A549 treated with GW870086 at 1 μM for 4 hours (cell line): ENCODE measurements at places on chromosomes 16 and 17. TPM values are rescaled to one million over a fixed set of nuclear protein-coding genes. Genes with fewer than 3 reads are reported as not detected.

Gene AURKB
- total RNA-seq, result 139 to 152 TPM (median 146 TPM) in 5 replicates

Gene GOT2
- total RNA-seq, result 167 to 186 TPM (median 179 TPM) in 5 replicates

Gene PLLP
- total RNA-seq, result 1.4 to 3.0 TPM (median 1.5 TPM) in 5 replicates

Gene MYCBPAP
- 0.35 to 0.60 TPM (median 0.39 TPM) in 5 replicates for total RNA-seq

Gene BEAN1
- total RNA-seq, result 3.8 to 7.1 TPM (median 5.0 TPM) in 5 replicates

Gene HEATR9
- not detected in 5 replicates for total RNA-seq

Gene FGF11
- total RNA-seq, result 0.43 to 1.3 TPM (median 1.1 TPM) in 5 replicates

Gene METRNL
- 27.4 to 38.7 TPM (median 29.8 TPM) in 5 replicates for total RNA-seq

Gene LAT
- 3.1 to 5.2 TPM (median 4.2 TPM) in 5 replicates for total RNA-seq

Gene OTOP2
- 0.13 TPM in 1 of 5 replicates, not detected in the others for total RNA-seq

Gene DYNLRB2
- total RNA-seq, result 0.59 TPM in 1 of 5 replicates, not detected in the others

Gene CAVIN1
- 377 to 438 TPM (median 432 TPM) in 5 replicates for total RNA-seq

Gene EFCAB5
- 0.14 to 0.38 TPM (median 0.29 TPM) in 4 of 5 replicates, not detected in the other for total RNA-seq

Gene DOC2B
- 0.85 to 1.1 TPM (median 0.92 TPM) in 5 replicates for total RNA-seq

Gene MYO15B
- 38.8 to 59.9 TPM (median 49.7 TPM) in 5 replicates for total RNA-seq

Gene CTRB1
- total RNA-seq, result not detected in 5 replicates

Gene MT1F
- 15.9 to 26.2 TPM (median 18.6 TPM) in 5 replicates for total RNA-seq

Gene FBXO47
- total RNA-seq, result not detected in 5 replicates

Gene CNTROB
- 32.2 to 41.3 TPM (median 38.3 TPM) in 5 replicates for total RNA-seq

Gene GFOD2
- total RNA-seq, result 16.0 to 18.1 TPM (median 16.9 TPM) in 5 replicates

Gene RHBDL3
- 3.3 to 5.5 TPM (median 4.9 TPM) in 5 replicates for total RNA-seq

Gene CYTH1
- total RNA-seq, result 60.4 to 76.4 TPM (median 62.9 TPM) in 5 replicates

Gene ATP6V0C
- 158 to 311 TPM (median 226 TPM) in 5 replicates for total RNA-seq

Gene CDRT4
- 0.64 to 1.7 TPM (median 0.78 TPM) in 4 of 5 replicates, not detected in the other for total RNA-seq

Gene PIK3R5
- total RNA-seq, result 0.08 TPM in 1 of 5 replicates, not detected in the others

Gene WFIKKN1
- 0.06 to 0.19 TPM (median 0.14 TPM) in 5 replicates for total RNA-seq

Gene GCGR
- total RNA-seq, result 0.15 to 0.67 TPM (median 0.54 TPM) in 5 replicates

Gene MYH3
- 0.68 to 1.5 TPM (median 1.1 TPM) in 5 replicates for total RNA-seq

Gene ACSM2B
- total RNA-seq, result not detected in 5 replicates

Gene SOST
- not detected in 5 replicates for total RNA-seq

Gene KRT27
- not detected in 5 replicates for total RNA-seq

Gene PHKB
- total RNA-seq, result 25.4 to 31.2 TPM (median 28.5 TPM) in 5 replicates

Gene TEKT1
- 0.03 to 0.05 TPM in 2 of 5 replicates, not detected in the others for total RNA-seq

Gene GLTPD2
- total RNA-seq, result not detected in 5 replicates

Gene HCRT
- total RNA-seq, result not detected in 5 replicates

Gene RUNDC3A
- total RNA-seq, result 0.39 to 1.3 TPM (median 0.80 TPM) in 5 replicates

Gene TSPAN10
- total RNA-seq, result 4.2 to 5.9 TPM (median 4.7 TPM) in 5 replicates

Gene LPO
- not detected in 5 replicates for total RNA-seq

Gene NHERF2
- total RNA-seq, result 48.2 to 73.8 TPM (median 68.4 TPM) in 5 replicates

Gene NPTX1
- 81.9 to 151 TPM (median 124 TPM) in 5 replicates for total RNA-seq

Gene SNX20
- not detected in 5 replicates for total RNA-seq

Gene CCDC144A
- total RNA-seq, result 1.1 to 1.8 TPM (median 1.2 TPM) in 5 replicates

Gene HSF4
- total RNA-seq, result 11.9 to 16.5 TPM (median 13.2 TPM) in 5 replicates

Gene RNF166
- 11.3 to 17.7 TPM (median 17.4 TPM) in 5 replicates for total RNA-seq

Gene LDHD
- 0.46 to 0.95 TPM (median 0.75 TPM) in 5 replicates for total RNA-seq

Gene ABCC3
- 116 to 158 TPM (median 140 TPM) in 5 replicates for total RNA-seq

Gene ABHD15
- 22.0 to 26.9 TPM (median 25.8 TPM) in 5 replicates for total RNA-seq

Gene KCNH4
- total RNA-seq, result 0.25 to 0.39 TPM (median 0.29 TPM) in 5 replicates

Gene GPR139
- not detected in 5 replicates for total RNA-seq

Gene NEUROD2
- total RNA-seq, result not detected in 5 replicates

Gene C16orf74
- 12.7 to 18.1 TPM (median 15.0 TPM) in 5 replicates for total RNA-seq

Gene ZNF469
- 5.9 to 11.2 TPM (median 9.6 TPM) in 5 replicates for total RNA-seq

Gene CENPT
- 25.7 to 30.8 TPM (median 27.4 TPM) in 5 replicates for total RNA-seq

Gene OR4D1
- 0.02 TPM in 1 of 5 replicates, not detected in the others for total RNA-seq

Gene NAA60
- total RNA-seq, result 43.4 to 54.2 TPM (median 51.8 TPM) in 5 replicates

Gene C1QL1
- 17.0 to 30.5 TPM (median 28.7 TPM) in 5 replicates for total RNA-seq

Gene CSH1
- total RNA-seq, result not detected in 5 replicates

Gene HOXB3
- 4.6 to 6.5 TPM (median 5.2 TPM) in 5 replicates for total RNA-seq

Gene ARHGDIG
- total RNA-seq, result 1.7 to 3.2 TPM (median 2.5 TPM) in 5 replicates
